ENCODE measurements at places on chromosomes 3 and 15. TPM values are rescaled to one million over a fixed set of nuclear protein-coding genes. Genes with fewer than 3 reads are reported as not detected.

DNA sequence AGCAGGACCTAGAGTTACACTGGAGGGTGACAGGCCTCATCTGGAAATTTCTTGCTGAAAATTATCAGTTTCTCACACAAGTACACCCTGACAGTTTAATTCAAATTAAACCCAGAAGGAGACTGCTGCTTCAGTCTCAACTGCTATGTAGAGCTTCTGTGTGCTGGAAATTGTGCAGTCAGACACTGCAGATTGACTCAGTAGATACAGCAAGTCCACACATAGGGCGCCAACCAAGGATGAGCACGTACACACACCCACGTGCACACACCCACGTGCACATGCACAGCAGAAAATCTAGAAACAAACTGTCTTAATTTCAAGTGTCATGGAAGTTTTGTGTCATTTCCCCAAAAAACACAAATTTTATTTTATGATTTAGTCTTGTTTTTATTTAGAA lies 192.9 kb downstream of the PDE8A start:
- DNase-seq: no peak

DNA sequence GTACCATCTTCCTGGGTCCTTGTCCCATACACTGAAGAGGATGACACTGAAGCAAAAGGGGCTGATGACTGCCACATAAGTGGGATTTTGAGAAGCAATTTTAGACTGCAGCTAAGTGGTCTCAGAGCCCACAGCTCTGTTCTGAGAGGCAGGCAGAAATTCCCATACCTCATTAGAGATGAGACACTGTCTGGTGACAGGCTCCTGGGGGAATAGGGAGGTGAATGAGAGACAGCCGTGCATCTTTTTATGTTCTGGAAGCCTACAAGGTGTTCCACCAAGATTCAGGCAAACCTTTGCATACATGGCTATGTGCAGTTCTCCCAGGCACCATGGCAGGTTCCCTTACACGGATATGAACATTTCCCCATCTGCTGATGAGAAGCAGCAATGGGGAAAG lies 47.2 kb downstream of the LIMD1 start:
- DNase-seq: no peak

DNA sequence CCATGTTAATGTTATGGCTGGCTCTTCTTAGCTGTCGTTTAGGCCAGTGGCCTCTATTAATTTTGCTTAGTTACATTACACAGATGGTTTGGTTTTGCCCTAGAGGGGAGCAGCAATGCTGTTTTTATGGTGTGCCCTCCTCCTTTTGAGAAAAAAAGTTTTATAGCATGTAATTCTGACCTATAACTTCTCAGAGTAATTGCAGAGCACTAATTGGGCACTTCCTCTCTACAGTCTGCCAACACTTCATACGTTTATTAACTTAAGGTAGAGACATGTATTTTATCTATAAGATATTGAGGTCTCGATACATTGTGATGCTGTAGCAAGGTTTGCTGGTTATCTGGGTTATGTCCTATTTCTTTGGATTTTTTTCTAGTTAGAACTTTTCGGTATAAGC lies 12.2 kb downstream of the SLC25A26 start:
- no peak for DNase-seq

DNA sequence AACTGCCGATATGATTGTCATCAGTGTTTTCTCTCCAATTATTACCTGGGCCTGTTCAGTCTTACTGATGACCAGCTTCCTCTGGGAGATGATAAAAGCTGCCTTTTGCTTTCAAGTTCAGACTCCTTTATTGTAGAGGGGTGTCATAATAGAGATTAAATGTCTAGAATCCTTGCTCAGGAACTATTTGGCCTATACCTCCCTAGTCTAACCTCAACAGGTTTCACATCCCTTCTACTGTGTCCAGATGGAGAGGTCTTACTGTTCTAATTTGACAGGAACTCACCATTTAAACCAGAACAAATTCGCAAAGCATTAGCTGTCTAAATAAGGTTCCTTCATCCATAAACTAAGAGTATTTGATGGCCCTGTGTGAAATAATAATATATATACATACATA lies 88.0 kb downstream of the BCHE start:
- no peak for DNase-seq

The DYNC1LI1 gene
- total RNA-seq: 77.6 TPM

DNA sequence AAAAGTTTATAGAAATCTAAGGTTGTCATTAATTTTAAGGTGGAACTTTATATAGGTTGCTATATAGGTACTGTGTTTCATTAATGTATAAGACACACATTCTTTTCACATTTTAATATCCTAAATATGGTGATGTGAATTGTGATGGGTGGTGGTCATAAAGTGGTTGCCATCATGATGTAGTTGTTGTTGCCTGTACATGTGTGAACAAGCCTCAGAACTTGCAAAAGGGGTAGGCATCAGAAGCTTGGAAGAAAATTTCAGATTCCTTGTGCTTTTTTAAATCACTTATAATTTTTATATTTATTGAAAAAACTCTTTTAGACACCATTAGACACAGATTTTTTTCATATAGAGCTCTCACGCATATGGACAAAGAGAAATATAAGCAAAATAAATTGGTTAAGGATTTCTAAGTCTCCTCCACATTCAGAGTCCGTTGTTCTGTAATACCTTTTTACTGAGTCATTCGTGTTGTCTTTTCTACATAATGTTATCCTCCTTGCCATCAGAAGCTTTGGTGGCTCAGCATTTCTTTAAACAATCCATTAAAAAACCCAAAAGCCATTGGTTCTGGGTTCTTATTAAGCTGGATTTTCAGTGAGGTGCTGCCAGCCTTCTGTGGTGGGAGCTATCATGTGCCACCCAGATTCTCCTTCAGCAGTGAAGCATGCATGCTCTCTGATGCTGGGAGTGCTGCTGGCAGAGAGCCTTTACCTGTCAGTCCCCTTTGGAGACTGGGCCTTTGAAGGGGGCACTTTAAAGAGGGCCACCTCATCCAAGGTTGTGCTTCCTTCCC lies 140.4 kb upstream of the GALNT15 start:
- peak; percentile 32 for DNase-seq

GRCh38 chr3:107969525-107969924 lies 121.3 kb downstream of the CD47 start:
- DNase-seq: no peak

The TMIE gene
- total RNA-seq: 0.12 TPM

The GOLGA8M gene
- 0.79 TPM for total RNA-seq

- no peak for DNase-seq
These were observed 25.5 kb downstream of the OSBPL10 start for GRCh38 chr3:31955581-31955980.

- no peak for DNase-seq
These were observed 429.8 kb upstream of the TPM1 start for GRCh38 chr15:62612771-62613170.
